MG63 (cell line): ENCODE measurements at places on chromosomes 1 and 21. TPM values are rescaled to one million over a fixed set of nuclear protein-coding genes. Genes with fewer than 3 reads are reported as not detected.
A peak's percentile ranks its signal among the peaks of the same experiment; 100 is the strongest.

- DNase-seq, result peak; percentile 17
Observed at GRCh38 chr1:200739702-200740570, 1.2 kb downstream of the CAMSAP2 start.

DNA sequence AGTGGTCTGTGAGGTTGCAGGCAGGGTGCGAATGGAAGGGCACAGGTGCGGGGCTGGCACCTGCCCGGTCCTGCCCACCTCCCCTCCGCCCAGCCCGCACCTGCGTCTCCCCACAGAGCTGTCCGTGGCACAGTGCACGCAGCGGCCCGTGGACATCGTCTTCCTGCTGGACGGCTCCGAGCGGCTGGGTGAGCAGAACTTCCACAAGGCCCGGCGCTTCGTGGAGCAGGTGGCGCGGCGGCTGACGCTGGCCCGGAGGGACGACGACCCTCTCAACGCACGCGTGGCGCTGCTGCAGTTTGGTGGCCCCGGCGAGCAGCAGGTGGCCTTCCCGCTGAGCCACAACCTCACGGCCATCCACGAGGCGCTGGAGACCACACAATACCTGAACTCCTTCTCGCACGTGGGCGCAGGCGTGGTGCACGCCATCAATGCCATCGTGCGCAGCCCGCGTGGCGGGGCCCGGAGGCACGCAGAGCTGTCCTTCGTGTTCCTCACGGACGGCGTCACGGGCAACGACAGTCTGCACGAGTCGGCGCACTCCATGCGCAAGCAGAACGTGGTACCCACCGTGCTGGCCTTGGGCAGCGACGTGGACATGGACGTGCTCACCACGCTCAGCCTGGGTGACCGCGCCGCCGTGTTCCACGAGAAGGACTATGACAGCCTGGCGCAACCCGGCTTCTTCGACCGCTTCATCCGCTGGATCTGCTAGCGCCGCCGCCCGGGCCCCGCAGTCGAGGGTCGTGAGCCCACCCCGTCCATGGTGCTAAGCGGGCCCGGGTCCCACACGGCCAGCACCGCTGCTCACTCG lies 23.3 kb downstream of the FTCD start:
- DNase-seq, result no peak

GRCh38 chr21:18155508-18156193 lies 89.0 kb upstream of the CHODL start:
- no peak for DNase-seq

GRCh38 chr1:97038410-97038809 lies 316.8 kb downstream of the PTBP2 start:
- no peak for DNase-seq

DNA sequence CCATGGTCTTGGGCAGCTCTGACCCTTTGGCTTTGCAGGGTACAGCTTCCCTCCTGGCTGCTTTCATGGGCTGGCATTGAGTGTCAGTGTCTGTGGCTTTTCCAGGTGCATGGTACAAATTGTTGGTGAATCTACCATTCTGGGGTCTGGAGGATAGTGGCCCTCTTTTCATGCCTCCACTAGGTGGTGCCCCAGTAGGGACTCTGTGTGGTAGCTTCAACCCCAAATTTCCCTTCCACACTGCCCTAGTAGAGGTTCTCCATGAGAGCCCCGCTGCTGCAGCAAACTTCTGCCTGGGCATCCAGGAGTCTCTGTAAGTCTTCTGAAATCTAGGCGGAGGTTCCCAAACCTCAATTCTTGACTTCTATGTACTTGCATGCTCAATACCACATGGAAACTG lies 494.5 kb upstream of the LRRC7 start:
- no peak for DNase-seq

DNA sequence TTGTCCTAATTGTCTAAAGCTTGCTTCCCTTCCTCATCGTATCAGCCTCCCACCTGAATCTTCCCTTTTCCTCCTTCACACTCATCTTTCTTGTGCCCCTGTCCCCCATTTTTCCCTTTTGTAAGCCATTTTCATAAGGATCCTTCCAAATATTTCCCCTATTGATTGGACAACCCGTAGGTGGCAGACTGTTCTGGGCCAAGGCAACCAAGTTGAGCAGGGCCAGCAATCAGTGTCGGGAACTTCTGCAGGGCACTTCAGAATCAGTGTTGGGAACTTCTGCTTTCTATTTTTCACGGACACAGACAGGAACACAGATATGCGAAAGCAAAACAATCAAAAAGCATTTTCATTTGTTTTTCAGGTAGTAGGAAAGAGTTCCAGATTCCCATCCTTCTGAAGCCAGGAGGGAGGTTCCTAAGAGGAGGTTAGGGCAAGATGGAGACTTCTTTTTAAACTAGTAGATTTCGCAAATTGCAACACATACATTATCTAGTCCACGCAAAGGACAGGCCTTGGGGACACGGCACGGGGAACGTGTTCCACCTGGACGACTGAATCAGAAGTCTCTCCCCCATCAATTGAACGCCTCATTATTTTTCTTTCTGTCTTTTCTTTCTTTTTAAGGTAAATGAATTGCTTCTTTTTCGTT lies 691 bp upstream of the MPZL1 start:
- peak; percentile 64 for DNase-seq

DNA sequence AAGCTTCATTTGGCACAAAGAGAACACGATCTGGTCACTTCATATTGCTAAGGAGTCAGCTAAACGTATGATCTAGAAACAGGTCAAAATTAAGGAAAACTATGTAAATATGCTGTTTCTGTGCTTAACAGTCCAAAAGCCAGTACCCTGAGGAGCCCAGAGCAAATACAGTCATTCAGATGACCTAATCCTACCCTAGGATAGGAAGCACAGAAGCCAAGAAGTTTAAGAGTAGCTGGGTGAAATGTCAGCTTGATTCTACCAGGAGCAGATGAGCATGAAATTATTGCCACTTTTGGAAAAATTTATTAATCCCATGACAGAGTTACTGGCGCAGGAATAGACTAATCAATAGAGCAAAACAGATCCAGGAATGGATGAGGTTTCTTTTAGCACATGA lies 18.3 kb downstream of the SORT1 start:
- DNase-seq, result no peak

DNA sequence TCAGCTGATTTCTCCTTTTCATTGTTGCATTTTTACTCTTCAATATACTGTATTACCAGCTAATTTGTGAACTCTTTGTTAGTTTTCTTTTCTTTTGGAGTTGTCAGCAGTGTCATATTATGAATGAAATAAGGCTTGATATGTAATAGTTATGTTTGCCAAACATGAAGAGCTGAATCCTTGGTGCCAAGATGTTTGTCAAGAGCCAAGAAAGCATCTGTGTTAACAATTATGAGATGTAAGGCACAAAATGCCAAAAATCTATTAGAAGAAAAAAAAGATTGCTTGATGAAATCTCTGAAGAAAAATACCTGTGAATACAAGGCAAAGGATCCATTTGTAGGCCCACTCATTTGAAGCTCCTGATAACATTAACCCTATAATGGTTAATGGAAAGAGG lies 48.4 kb upstream of the RNPC3 start:
- DNase-seq, result no peak

GABPA gene
- 10.2 and 11.6 TPM in 2 replicates for total RNA-seq

POTED gene
- not detected in 2 replicates for total RNA-seq
